ENCODE measurements at places on chromosomes 16 and 17. TPM values are rescaled to one million over a fixed set of nuclear protein-coding genes. Genes with fewer than 3 reads are reported as not detected.

The HASPIN gene
- not detected for total RNA-seq

GRCh38 chr17:80047176-80047575, 10.7 kb downstream of the CCDC40 start:
- no peak for DNase-seq

The SARM1 gene
- total RNA-seq = 5.4 TPM

The MYH10 gene
- total RNA-seq = 50.0 TPM

GRCh38 chr17:42632949-42633444, 23.5 kb downstream of the TUBG1 start:
- DNase-seq = no peak

The KRT20 gene
- total RNA-seq = not detected

The CACNB1 gene
- 7.1 TPM for total RNA-seq

GRCh38 chr16:2691491-2692248, 9.3 kb downstream of the KCTD5 start:
- DNase-seq = no peak

DNA sequence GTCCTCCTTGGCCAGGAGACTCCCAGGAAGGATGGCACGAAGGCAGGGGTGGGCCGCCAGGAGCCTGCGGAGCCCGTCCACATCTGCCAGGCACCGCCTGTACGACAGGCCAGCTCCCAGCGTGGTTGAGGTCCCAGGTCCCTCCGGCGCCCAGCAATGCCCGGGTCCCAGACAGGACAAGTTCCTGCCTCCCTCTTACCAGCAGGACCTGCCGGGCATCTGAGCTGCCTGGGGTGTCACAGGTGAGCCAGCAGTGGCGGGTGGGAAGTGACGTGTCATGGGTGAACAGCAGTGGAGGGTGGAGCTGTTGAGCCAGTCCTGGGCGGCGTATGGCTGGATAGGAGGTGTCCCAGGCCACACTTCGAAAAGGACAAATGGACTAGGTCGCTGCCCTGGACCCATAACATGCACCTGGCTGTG, 15.7 kb upstream of the BAHCC1 start:
- no peak for DNase-seq

DNA sequence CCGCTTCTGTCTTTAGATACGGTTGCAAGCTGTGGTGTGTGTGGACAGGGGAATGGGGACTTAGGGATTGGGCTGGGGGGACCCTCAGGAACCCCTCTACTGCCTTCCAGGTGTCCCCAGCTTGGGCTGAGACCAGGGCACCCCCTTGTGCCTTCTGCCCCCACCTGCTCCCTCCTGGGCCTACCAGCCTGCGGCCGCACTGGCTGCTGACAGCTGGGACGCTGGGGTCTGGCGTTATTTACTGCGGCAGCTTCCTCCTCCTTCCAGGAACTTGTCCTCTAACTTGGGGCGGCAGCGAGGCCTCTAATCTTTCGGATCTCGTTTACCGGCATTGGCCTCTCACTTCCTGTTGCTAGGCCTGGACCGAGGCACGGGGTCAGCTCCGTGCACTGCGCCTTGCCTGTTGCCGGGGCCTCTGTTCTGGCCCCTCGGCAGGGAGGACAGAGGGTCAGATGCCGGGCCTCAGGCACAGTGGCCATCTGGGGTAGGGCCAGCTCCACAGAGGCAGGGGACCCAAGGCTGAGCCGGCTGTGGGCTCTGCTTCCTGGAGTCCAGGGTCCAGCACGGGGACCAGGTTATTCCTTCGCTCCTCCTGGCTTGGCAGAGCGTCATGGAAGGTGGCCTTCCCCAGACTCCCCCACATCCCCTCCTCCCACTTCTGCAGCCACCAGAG, 31.8 kb downstream of the TMEM235 start:
- no peak for DNase-seq

- DNase-seq = no peak
These were observed 176.7 kb downstream of the ABCC12 start for GRCh38 chr16:47979164-47979520.

DNA sequence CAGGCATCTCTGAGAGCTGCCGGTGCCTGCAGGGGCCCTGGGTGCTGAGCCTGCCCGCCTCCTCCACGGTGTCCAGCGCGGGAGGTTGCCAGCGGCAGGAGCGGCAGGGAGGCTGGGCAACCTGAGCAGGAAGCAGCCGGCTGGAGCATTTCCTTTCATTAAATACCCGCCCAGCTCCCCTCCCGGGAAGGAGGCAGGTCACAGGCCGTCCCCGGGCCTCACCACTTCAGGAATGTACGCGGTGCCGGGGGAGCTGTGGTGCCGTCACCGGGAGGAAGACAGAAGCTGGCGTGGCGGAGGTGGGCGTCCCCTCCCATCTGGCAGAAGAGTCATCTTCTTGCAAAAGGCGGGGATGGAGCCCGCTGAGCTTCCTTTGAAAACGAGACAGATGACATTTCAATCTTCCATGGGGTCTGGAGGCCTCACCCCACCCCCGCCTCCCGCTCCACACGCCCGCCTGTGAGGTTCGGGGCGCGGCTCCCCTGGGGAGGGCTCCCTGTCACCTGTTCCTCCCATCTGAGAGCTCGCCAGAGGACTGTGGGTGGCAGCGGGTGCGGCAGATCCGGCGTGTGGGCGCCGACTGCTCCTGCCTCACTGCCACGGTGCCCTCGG, 16.0 kb downstream of the SOX8 start:
- no peak for DNase-seq

GRCh38 chr16:22235839-22236745, 30.0 kb downstream of the EEF2K start:
- peak; percentile 78 for DNase-seq

DNA sequence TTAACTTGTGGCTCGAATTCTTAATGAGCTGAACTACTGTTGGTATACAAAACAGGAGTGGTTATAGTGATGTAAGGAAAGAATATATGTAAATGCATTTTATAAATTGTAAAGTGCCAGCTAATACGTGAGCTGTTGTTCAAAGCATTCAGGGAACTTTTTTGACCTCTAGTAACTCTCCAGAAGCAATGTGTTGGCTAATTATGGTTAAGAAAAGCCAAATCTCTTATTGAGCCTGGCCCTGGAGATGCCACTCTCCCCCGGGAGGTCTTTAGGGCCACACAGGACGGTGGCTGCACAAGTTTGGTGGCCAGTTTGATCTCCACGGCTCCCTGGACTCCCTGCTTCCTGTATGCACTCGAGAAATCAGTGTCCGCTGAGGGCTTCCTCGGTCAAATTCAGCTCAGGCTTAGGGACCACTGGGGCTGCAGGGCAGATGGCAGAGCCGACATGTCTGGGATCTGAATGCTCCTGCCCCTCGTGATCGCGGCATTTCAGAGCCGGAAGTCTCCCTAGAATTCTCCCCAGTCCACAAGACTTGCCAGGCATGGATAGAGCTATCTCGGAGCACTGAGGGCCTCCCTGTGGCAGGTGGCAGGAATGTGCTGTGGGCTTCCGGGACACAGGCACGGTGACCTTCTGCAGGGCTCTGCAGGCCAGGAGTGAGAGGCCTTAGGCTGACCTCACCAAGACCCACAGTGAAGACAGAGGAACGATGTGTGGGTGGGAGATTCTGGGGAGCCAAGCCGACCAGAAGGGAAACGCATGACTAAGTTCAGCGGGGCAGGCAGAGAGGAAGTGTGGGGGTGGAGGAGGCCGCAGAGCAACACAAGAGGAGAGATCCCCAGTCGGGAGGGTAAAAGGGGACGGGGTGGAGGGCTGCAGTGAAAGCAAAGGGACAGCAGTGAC, 18.6 kb upstream of the PITPNM3 start:
- DNase-seq = no peak

The OTOP3 gene
- not detected for total RNA-seq

GRCh38 chr17:2051061-2051932, 3.6 kb upstream of the HIC1 start:
- no peak for DNase-seq
